Right forelimb (tissue), 1 donor: ENCODE measurements at places on chromosomes 12 and 14.

DNA sequence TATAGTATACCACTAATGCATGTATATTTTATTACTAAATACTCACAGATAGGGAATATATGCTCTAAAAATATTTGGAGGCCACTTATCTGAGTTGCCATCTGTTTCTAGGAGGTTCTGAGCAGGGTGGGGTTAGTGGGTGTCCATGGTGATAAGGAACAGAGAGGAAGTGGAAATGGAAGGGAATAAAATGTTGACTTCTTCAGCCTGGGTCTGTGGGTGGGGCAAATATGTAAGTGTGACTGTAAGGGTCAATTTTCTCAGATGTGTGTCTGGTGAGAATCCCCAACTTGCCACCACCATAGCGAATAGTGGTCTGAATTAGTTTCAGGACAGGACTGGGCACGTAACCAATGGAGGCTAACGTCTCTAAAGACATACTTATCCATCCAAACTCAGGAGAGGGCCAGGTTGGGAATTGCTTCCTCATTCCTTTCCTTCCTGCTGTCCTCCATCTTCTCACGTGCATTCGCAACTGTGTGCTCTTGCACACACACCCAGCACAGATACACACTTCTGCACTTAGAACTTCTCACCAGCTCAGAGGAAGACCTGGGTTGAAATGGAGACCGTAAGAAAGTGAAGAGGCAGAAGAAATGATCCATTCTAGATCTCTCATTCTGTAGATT is 54.2 kb upstream of the GZMB start:
- DNase-seq, result no peak

DNA sequence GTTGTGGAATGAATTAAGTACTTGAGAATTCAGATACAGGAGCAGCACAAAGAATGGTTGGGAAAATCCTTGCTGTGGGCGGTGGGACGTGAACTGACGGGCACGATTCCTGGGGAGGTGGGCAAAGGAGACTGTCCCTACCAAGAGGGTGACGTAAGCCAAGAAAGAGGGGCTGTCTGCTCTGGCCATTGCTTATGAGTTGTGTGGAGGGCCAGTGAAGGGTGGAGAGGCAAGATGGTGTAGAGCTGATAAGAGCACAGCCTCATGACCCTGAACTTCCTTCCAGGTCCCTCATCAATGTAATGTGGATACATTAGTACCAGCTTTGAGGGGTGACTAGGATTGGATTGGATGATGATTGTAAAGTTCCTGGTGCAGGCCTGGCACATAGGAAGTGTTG is 50.2 kb downstream of the WDR20 start:
- DNase-seq, result no peak

DNA sequence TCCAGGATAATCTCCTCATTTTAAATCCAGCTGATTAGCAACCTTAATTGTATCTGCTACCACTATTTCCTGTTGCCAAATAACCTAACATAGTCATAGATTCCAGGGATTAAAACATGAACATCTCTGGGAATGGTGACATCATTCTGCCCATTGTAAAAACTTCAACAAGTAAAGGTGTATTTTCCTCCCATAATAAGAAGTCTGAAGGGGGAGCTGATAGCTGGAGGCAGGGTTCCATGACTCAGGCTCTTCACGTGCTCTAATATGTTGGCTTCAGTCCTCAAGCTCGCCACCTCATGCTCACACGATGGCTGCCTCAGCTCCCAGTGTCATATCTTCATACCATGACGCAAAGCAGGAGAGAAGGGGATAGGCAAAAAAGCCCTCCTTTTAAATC is 172.0 kb upstream of the VASH1 start:
- DNase-seq, result no peak

GRCh38 chr12:97938031-97938430 is 475.4 kb downstream of the RMST start:
- DNase-seq, result no peak

- DNase-seq, result no peak
These were observed 2.3 kb downstream of the HMGA2 start for GRCh38 chr12:65826353-65827171.

- DNase-seq, result no peak
These were observed 24.1 kb downstream of the KLRD1 start for GRCh38 chr12:10331642-10332239.

DNA sequence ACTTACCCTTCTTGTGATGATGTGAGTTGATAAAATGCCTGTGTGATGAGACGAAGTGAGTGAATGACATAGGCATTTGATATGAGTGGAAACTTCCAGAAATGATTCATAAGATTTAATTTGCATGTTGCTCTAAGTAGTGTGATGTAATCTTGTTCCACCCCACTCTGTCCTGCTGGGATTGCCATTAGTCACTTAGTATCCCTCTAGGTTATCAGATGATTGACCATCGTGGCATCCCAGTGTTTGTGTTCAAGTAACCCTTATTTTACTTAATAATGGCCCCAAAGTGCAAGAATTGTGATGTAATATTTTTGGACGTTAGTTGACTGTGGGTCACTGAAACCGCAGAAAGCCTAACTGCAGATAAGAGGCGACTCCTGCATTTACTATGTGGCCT is 214.4 kb upstream of the DIO2 start:
- no peak for DNase-seq

DNA sequence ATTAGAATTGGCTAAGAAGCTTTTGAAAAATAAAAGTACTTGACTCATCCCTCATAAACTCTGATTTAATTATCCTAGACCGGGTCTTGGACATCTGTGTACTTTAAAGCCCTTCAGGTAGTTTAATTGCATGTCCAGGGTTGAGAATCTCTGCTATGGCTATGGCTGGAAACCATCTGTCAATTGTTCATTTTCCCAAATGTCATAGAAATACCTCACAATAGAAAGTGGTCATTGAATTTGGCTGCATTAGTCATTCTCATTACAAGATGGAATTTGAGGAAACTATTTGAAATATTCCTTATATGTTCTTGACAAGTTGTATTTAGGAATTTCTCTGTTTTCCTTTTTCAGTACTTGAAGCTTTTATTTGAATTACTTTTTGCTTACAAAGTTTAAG is 111.3 kb downstream of the TSHR start:
- no peak for DNase-seq

DNA sequence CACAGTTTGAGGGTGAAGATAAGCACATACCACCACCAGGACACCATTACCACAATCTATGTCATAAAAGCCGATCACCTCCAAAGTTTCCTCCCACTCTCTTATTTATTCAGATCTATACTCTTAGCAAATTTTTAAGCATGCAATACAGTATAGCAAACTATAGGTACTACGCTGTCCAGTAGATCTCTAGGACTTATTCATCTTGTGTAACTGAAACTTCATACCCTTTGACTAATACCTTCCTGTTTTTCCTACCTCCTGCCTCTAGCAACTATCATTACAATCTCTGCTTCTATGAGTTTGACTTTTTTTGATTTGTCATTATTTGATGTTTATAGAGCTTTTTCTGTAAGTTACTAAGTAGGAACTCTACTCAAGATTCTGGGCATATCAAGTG is 84.5 kb upstream of the MANSC4 start:
- no peak for DNase-seq

DNA sequence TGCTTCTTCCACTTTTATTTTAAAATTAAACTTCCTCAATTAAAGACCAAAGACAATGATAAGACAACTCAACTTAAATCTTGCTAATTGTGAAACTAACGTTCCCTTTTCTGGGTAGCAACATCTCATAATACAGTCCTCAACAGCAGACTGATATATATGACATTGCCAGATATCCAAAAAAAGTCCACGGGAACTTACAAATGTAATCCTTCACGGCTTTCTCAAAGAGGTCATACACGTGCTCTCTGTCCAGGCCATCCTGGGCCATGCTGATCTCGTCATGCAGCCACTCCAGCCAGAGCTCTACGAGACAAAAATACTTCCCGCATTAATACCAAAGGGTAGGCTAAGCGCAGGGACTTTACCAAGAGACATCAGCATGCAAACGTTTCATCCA is 13.3 kb downstream of the SART3 start:
- no peak for DNase-seq

DNA sequence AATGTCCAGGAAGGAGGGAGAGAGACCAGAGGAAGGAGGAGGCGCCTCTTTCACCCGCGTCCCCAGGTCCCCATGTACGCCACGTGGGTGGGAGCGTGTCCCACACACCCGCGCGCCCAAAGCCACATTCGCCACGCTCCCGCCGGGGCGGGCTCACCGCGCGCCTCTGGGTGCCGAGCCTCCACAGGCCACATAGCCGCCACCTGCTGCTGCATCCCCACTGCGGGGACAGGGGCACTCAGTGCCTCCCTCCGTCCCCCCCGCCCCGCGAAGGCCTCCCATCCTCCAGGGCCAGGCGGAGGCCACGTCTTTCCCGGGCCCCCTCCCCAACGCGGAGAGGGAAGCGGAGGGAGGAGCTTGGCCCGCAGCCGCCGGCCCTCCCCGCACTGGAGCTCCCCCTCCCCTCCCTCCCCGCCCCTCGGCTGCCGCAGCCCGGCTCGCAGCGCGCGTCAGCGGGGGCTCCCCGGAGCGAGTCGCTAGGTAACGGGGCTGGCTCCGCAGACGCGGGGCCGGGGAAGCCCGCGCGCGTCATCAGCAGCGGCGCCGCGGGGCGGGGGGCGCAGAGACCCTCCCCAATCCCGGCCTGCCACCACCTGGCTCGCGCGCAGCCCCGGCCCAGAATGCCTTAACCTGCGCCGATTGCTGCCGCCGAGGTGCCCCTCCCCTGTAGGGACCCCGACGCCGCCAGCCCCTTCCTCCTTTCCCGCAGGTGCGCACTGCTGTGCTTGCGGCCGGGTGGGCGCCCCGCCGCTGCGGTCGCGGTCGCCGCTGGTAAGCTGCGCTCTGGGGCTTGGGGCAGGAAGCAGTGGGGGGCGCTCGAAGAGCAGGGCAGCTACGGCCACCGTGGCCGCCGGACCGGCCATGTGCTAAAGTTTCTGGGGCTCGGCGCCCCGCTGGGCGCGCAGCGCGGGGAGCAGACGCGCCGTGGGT is 536 bp upstream of the TUNAR start:
- no peak for DNase-seq

- DNase-seq, result no peak
These were observed 1.6 kb upstream of the DGKA start for GRCh38 chr12:55929306-55929791.

DNA sequence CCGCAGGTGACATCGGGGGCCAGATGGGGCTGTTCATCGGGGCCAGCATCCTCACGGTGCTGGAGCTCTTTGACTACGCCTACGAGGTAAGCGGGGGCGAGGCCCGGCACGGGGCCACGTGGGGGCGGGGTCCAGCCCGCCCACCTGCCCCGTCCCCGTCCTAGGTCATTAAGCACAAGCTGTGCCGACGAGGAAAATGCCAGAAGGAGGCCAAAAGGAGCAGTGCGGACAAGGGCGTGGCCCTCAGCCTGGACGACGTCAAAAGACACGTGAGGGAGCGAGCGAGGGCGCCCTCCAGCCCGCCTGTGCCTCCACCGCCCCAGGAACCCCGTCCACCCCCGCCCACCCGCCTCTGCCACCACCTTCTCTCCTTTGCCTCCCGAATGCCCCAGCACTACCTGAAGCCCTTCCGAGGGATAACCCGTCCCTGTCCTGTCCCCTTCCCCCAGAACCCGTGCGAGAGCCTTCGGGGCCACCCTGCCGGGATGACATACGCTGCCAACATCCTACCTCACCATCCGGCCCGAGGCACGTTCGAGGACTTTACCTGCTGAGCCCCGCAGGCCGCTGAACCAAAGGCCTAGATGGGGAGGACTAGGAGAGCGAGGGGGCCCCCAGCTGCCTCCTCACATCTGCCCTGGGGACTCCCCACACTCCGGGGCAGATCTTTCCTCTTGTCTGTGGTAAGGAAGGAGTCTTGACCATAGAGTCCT is 3.9 kb upstream of the SMARCD1 start:
- DNase-seq, result no peak

DNA sequence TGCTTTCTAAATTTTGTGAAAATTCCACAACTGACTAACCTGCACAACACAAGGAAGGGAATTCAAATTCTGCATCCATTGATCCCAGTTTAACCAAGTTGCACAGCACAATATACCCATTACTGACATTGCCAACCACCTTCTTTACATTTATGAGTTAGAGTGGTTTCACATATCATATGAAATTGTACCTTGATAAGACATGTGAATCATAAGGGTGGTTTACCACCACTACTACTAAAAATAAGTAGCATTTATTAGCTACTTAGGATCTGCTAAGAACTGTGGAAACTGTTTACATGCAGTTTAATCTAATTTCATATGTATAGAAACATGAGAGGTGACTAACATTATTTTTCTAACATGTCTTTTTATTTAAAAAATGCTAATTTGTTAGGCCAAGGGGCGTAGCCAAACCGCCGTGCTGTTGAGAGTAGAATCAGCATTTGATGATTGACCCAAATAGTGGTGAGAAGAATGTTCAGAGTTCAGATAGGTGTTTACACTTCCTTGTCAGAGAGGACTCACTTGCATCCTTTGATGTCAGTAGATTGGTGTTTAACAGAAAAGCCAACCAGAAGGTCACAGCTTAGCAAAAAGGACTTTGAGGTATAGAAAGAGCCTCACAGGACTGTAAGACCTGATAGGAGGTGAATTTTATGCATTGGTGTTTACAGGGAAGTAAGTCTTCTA is 56.2 kb downstream of the LRFN5 start:
- DNase-seq, result no peak

GRCh38 chr14:103066399-103066798 is 9.1 kb upstream of the CDC42BPB start:
- no peak for DNase-seq

GRCh38 chr12:80056845-80057244 is 42.5 kb upstream of the OTOGL start:
- DNase-seq, result no peak

DNA sequence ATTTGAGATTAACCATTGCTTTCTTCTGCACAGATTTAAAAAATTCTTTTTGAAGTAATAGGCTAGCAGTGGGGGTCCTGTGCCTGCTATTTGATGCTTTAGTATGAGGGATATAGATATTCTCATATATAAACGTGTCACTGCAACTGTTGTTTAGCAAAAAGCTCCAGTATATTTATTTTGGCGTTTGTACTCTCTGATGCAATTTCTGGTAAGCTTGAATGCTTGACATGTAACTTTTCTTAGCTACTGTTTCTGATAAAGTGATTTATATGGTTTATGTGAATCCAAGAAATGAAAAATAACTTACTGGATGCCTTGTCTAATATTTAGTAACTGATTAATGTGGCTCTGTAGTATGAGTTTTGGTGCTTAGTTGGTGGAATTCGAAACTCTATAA is 77.1 kb downstream of the TTLL5 start:
- no peak for DNase-seq

DNA sequence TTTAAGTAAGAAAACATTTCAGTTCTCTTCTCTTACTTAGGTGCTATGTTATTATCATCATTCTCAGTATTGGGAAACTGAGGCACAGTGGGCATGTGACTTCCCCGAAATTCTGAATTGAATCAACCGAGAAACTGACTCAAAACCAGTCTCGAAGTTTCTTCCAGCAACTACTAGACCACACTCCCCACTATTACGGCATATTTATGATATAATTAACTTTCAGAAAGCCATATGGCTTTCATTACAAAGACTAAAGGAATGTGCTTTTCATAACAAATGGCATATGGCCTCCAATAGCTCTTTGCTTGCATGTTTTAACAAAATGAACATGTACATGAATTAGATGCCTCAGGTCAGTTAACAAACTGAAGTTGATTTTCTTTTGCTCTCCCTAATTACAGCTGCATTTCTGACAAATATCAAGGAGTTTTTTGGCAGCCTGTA is 182.9 kb upstream of the SLC38A2 start:
- no peak for DNase-seq

GRCh38 chr14:26765301-26765700 is 167.5 kb upstream of the NOVA1 start:
- no peak for DNase-seq
